ENCODE measurements at places on chromosomes 6 and 20. TPM values are rescaled to one million over a fixed set of nuclear protein-coding genes. Genes with fewer than 3 reads are reported as not detected.

- DNase-seq, result no peak
Measured at GRCh38 chr6:108750801-108751200, 97.4 kb upstream of the ARMC2 start.

RAD21L1 gene
- not detected for total RNA-seq

HLA-DMA gene
- total RNA-seq, result 1.2 TPM

PLEKHG1 gene
- 49.7 TPM for total RNA-seq
